ENCODE measurements at places on chromosomes 3 and 15.

GRCh38 chr3:188691004-188691403, 480.8 kb upstream of the TPRG1 start:
- DNase-seq = no peak

GRCh38 chr15:78210349-78210717, 24.0 kb downstream of the ACSBG1 start:
- DNase-seq = no peak

GRCh38 chr3:6655275-6655674, 205.6 kb upstream of the GRM7 start:
- DNase-seq = no peak

GRCh38 chr3:143402602-143403001, 283.0 kb downstream of the CHST2 start:
- no peak for DNase-seq

DNA sequence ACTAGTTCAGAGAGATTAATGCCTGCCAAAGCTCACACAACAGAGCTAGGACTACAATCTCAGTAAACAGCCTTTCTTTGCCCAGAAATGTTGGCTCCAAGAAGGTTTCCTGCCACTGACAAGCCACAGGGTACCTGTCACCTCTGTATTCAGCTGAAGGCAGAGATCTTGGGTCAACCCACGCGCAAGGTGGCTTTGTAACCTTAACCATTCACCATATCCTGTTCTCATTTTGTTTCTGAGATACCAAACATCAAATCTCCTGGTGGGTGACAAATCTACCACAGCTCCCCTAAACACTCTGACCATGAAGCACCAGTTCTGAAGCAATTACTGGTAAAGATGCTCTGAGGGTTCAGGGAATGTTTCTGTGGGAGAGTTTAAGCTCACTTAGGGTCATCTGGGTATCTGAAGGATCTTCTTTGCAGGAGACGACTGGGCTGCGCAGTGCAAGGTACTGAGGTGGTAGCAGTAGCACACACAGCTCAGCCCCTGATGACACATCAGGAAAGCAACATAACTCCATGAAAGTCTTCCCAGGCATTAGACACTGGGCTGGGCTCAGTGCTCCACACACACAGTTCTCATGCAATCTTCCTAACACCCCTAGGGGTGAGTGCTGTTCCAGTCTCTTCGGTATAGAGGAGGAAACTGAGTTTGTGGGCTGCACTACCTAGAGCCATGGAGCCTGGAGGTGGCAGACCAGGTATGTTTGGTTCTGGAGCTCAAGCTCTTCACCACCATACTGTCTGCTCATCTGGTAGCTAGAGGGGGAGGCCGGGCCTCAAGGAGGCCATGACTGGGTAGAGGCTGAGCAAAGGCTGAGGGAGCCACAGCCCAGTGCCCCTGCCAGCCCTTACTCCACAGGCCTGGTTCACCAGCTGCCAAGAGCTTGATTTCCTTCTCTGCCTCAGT, 7.7 kb downstream of the CXCR6 start:
- DNase-seq = no peak

- peak; percentile 18 for DNase-seq
These were observed 32.2 kb downstream of the ADGRG7 start for GRCh38 chr3:100641471-100642032.

- no peak for DNase-seq
These were observed 50.2 kb downstream of the CHDH start for GRCh38 chr3:53795789-53796560.
